ENCODE measurements at places on chromosomes 7 and 10. TPM values are rescaled to one million over a fixed set of nuclear protein-coding genes. Genes with fewer than 3 reads are reported as not detected.

LOXL4 gene
- total RNA-seq: 1.6 TPM

DNA sequence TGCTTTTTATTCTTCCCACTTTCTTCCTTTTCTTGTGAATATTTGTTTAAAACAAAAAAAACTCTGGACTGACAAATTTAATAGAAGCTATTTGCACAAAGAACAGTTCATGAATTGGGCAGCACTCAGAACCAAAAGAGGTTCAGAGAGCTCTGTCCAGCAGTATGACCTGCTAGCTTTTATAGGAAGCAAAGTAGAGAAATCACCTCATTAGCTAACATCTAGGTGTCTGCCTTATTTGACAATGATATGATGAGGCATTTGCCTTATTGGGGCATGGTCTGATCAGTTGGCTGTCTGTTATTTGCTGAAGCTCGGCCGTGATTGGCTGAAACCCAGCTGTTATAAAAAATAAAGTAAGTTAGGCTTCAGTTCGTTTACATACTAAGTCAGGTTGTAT lies 819 bp upstream of the TRIM4 start:
- DNase-seq: no peak

DNA sequence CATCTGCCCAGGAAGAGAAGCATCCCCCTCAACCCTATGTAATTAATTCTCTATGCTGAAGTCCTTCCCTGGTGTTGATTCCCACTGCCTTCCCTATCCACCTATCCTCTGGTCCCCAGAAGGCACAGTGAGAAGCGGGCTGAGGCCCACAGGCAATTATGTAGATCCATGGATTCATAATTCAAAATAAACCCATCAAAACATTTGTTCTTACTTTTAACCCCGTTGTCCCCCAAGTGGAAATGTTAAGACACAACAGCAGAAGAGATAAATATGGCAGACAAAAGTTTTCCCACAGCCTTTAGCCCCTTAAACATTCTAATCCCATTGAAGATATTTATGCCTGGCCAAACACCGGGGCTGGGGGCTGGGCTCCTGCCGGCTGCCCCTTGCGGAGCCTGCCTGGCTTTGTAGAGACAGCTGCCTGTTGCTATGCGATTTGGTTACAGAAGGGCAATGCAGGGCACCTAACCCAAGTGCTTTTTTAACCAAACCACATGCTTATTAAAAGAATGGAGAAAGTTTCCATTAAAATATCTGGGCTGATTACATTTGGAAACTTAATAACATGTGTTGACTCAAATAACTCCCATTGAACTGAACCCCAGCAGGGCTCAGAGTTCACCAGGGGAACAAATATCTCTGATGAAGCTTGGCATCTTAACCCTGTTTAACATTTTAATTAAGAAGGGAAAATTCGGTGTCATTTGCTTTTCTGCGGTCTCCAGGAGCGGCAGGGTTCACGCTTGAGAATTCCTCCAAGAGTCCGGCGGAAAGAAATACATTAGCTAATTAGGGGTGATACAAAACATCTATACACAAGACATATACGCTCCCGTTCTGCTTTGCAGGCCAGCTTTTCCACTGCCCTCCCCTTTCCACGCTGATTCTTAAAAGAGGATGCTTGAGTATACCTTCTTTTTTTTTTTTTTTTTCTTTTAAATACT lies 110.8 kb upstream of the FGFR2 start:
- no peak for DNase-seq

DNA sequence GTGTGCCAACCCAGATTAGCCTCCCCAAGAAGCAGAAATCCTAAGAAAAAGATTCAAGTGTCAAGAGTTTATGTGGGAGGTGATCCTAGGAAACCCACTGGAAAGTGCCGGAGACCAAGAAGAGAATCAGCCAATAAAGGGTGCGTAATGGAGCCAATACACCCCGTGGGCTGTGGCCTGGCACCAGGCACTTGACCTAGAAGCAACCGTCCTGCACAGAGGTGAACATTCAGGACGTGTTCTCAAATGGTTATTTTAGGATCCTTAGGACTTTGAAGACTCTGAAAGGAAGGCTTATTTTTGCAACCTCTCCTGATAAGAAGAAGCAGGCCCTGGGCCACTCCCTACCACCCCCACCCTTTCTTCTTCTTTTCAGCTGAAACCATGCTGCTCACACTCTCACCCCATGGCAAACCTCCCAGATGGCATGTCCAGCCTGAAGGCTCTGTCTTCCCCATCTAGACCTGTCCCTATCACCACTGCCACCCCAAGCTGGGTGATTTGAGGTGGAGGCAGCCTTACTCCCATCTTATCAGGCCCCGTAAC lies 46.6 kb downstream of the VSTM4 start:
- DNase-seq: no peak

DNA sequence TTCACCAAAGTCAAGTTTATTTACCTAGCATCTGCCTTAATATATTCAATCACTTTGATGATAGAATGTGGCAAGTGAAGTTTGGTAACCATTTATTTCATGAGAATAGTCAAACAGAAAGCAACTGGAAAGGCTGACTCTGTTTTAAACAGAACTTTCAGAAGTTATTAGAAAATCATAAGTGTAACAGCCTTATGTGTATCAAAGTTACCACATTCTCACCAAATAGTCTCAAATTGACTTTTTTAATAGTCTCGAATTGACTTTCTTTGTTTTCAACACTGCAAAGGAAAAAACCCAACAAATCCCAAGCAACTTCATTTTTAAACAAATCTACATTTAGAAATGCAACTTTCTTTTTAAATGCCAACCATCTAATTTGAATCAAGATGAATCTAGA lies 29.5 kb downstream of the NAMPT start:
- no peak for DNase-seq

BAG3 gene
- 8.9 TPM for total RNA-seq

NRG3 gene
- total RNA-seq: 10.2 TPM

DNA sequence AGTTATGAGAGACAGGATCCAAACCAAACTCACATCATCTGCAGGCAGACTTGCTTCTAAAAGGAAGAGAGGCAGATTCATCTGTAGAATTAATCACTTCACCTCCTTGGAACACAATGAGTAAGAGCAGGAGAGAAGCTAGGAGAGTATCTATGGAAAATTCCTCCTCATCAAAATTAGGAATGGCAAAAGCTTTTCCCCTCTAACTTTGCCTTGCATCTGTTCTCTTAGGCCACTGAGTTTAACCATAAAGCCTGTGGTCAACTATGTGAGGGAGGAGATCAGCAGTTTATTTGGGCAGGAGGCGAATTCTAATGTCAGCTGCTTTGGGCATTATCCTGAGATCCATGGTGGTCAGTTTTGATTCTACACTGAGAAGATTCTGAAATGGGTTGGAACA lies 561.7 kb downstream of the GFRA1 start:
- no peak for DNase-seq

GRCh38 chr7:6234384-6234783 lies 38.0 kb downstream of the CYTH3 start:
- no peak for DNase-seq

CPN1 gene
- 0.69 TPM for total RNA-seq

DNA sequence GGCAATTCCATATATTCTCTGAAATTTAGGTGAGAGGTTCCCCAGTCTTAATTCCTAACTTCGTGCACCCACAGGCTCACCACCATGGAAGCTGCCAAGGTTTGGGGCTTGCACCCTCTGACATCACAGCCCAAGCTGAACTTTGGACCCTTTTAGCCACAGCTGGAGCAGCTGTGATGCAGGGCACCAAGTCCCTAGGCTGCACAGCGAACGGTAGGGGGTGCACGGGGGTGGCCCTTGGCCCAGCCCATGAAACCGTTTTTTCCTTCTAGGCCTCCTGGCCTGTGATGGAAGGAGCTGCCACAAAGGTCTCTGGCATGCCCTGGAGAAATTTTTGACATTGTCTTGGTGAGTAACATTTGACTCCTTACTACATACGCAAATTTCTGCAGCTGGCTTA lies 251.9 kb upstream of the GRM3 start:
- no peak for DNase-seq

Data from spinal cord (tissue), 10 donors.